ENCODE measurements at places on chromosomes 11 and 22. TPM values are rescaled to one million over a fixed set of nuclear protein-coding genes. Genes with fewer than 3 reads are reported as not detected.

The OR5B21 gene
- total RNA-seq: 0.71 TPM

The RAG1 gene
- 1.4 TPM for total RNA-seq

The CBX7 gene
- 17.1 TPM for total RNA-seq

The SELENOM gene
- 80.0 TPM for total RNA-seq

The OR52I2 gene
- total RNA-seq: not detected
